ENCODE measurements at places on chromosomes 13 and 19. TPM values are rescaled to one million over a fixed set of nuclear protein-coding genes. Genes with fewer than 3 reads are reported as not detected.

The EHD2 gene
- total RNA-seq: 38.4 TPM

The DPF1 gene
- total RNA-seq: not detected

The KLK7 gene
- not detected for total RNA-seq

- H3K36me3 ChIP-seq: no peaks in the 10 kb centered on the region
- H3K4me1 ChIP-seq: no peaks in the 10 kb centered on the region
- no peaks in the 10 kb centered on the region for H3K27me3 ChIP-seq
- no peak overlapping the region for H3K27ac ChIP-seq
- H3K4me3 ChIP-seq: no peak overlapping the region
These were observed 748.5 kb upstream of the KLHL1 start for GRCh38 chr13:70856711-70857110.

- H3K27me3 ChIP-seq: no peaks in the 10 kb centered on the region
- peaks cover 63% of the 10 kb centered on the region for H3K4me1 ChIP-seq
- H3K4me3 ChIP-seq: no peak overlapping the region
- peak; percentile 78 for DNase-seq
These were observed 34.9 kb upstream of the RCBTB2 start for GRCh38 chr13:48567515-48568369.

GRCh38 chr19:50776131-50776530, 5.9 kb downstream of the GPR32 start:
- no peak overlapping the region for H3K27ac ChIP-seq
- no peak overlapping the region for H3K4me3 ChIP-seq
- no peaks in the 10 kb centered on the region for H3K36me3 ChIP-seq
- peaks cover 98% of the 10 kb centered on the region for H3K27me3 ChIP-seq
- H3K4me1 ChIP-seq: no peaks in the 10 kb centered on the region

- H3K27ac ChIP-seq: peak within 1 kb of the TSS; percentile 95
- peak; percentile 78 for DNase-seq
- H3K4me3 ChIP-seq: peak within 1 kb of the TSS; percentile 59
- H3K27me3 ChIP-seq: no peaks in the 10 kb centered on the region
- H3K4me1 ChIP-seq: peaks cover 57% of the 10 kb centered on the region
- H3K36me3 ChIP-seq: no peaks in the 10 kb centered on the region
These were observed at the start of gene HIF3A for GRCh38 chr19:46296722-46297461. TSS of gene HIF3A (plus strand) at chr19:46297042. CDS start at chr19:46297077, 35 bp downstream.

DNA sequence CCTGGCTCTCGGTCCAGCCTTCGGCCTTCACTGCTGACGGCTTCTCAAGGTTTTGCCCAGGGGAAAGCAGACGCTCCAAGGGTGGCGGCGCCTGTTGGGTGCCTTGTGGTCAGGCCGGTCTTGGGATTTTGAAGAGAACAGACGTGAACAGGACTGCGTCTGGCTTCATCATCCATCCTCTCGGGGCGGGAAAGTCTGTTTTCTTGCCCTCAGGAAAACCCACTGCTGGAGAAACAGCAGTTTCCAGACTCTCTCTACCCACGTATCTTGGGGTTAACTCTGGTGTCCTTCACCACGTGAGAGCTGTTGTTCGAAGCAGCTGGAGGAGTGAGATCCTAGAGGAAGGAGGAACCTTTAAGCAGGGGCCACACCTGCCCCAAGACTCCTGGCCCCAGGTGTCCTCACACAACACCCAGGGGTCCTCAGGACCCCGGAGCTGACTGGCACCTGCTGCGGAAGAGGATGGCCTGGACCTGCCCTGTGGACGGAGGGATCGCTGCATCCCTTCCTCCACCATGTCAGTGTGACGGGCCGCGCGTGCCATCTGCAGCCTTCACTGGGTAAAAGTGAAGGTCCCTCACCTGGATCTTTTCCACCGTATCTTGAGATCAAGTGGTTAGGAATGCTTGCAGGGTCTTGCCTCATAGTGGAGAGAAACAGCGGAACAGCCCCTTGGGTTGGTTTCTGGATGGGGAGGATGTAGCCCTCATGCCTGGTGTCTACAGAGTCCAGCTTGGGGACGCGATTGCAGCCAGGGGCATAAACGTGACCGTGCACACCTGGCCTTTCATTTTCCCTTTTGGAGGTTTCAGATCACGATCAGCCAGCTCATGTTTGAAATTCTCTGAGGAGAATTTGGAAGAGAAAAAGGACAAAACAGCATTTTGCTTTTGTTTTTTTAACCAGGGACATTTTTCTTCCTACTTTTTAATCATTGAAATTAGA, 69.5 kb upstream of the MCF2L start:
- H3K4me3 ChIP-seq: no peak overlapping the region
- no peak overlapping the region for H3K27ac ChIP-seq
- peaks cover 27% of the 10 kb centered on the region for H3K27me3 ChIP-seq

- DNase-seq: no peak
- no peaks in the 10 kb centered on the region for H3K36me3 ChIP-seq
- peaks cover 25% of the 10 kb centered on the region for H3K4me1 ChIP-seq
These were observed 124.4 kb downstream of the SIPA1L3 start for GRCh38 chr19:38031423-38031770.

- H3K27ac ChIP-seq: no peak overlapping the region
- no peaks in the 10 kb centered on the region for H3K27me3 ChIP-seq
- H3K4me3 ChIP-seq: no peak overlapping the region
- no peaks in the 10 kb centered on the region for H3K4me1 ChIP-seq
These were observed 203.8 kb upstream of the SOX1 start for GRCh38 chr13:111862836-111863815.

- no peak for DNase-seq
- H3K4me1 ChIP-seq: peaks cover 31% of the 10 kb centered on the region
- no peaks in the 10 kb centered on the region for H3K36me3 ChIP-seq
- H3K27me3 ChIP-seq: no peaks in the 10 kb centered on the region
These were observed 6.4 kb upstream of the BST2 start for GRCh38 chr19:17411801-17412200.

All from stomach (tissue), 19 donors.